ENCODE measurements at places on chromosomes 5 and 9.

DNA sequence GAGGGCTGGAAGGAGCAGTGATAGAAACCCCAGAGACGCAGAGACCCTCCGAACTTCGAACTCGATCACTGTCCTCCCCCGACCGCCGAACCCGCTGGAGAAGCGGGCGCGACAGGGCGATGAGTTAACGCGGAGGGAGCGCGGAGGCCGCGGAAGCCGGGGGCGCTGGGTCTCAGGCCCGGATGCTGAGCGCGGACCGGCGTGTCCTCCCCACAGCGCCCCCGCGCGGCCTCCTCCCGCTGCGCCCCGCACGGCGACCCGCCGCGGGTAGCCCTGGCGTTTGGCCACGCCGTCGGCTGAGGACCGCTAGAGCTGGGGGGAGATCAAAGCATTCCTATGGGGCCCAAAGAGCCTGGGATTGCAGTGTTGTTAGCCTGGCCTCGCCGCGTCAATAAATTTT, 7.7 kb upstream of the DMRT2 start:
- no peak for DNase-seq

- no peak for DNase-seq
Observed at GRCh38 chr9:30915451-30915850, 1469.0 kb upstream of the ACO1 start.

DNA sequence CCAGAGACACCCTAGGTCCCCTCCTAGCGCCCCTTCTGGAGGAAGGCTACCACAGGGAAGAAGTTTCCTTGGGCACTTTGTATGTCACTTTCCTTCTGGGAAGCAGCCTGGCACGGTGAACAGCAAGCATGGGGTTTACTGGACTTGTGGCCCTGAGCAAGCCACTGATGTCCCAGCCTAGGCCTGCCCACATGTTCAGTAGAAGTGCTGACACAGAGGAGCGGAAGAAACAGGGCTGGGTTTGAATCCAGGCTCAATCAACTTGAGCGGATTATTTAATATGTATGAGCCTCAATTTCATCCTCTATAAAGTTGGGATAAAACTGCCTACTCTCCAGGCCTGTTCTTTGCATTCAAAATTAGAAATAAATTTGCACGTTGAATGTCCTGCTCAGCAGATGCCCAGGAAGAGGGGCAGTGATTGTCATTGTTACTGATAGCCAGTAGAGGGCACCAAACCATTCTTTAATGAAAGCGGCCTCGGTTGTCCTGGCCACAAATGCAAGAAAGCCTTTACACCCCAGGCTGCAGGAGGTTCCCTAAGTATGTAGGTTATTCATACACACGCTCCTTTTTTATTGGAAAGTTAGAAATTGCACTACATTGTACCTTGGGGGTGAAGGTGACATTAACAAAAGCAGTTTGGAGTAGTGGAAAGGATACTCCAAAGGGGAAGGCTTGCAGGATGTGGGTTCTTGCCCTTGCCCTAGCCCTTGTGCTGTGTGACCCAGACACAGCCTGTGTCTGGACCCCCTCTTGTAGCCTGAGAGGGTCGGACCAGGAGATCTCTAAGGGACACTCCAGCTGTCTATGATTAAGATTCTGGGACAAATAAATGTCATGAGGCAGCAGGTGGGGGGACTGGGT, 13.4 kb upstream of the XPA start:
- no peak for DNase-seq

- no peak for DNase-seq
Observed at GRCh38 chr5:151721087-151721646, 34.5 kb upstream of the SPARC start.

DNA sequence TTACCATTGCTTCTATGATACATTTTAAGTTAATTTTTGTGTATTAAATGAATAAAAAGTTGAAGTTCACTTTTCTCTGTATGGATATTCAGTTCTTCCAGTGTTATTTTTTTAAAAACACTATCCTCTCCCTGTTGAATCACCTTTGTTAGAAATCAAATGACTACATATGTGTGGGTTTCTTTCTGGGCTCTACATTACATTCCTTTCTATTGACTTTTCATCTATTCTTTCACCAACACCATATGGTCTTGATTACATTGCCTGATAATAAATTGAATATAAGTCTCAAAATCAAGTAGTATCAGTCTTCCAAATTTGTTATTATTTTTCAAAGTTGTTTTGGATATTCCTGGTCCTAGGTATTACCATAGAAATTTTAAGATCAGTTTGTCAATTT, 7.3 kb upstream of the RASEF start:
- DNase-seq = no peak

DNA sequence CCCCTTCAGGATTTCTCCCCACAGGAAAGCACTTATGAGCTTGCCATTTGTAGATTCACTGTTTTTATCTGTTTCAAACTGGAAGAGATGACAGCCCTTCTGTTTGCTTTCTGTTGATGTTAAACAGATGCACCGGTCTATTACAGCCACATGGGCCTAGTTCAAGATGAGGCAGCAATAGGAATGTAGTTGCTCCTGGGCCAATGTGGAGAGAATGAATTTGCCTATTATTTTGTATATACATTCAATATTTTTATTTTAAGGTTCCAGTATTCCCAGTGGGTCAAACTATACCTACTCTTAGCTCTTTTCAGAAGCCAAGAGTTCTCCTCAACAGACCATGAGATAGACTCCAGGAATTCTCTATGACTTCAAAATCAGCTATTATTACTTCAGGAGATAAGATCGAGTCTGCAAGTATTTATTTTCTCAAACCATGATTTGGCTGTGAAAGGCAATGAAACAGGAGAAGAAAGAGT, 461.6 kb downstream of the RASEF start:
- no peak for DNase-seq

GRCh38 chr9:5450359-5451091, at the start of gene CD274:
Gene CD274, plus strand, starts transcription at chr9:5450542. Its CDS starts 5,572 bp downstream, at chr9:5456114.
- peak; percentile 55 for DNase-seq

DNA sequence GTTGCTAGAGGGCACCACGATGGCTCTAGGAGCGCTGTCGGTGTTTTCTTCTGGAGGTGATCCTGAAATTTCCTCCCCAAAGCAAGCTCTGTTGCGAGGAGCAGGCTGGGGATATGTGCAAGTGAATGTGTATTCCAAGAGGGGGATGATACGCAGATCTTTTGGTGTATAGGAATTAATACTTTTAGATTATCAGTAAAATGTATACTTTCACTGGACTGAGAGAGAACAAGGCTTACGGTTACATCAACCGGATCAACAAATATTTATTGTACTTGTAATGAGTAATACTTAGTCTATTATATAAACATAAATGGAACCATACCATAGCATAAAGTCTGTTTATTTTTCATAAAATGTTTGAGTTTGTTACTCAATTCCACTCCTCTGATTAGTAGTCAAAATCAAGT, 632 bp upstream of the PRKAA1 start:
- peak; percentile 7 for DNase-seq

DNA sequence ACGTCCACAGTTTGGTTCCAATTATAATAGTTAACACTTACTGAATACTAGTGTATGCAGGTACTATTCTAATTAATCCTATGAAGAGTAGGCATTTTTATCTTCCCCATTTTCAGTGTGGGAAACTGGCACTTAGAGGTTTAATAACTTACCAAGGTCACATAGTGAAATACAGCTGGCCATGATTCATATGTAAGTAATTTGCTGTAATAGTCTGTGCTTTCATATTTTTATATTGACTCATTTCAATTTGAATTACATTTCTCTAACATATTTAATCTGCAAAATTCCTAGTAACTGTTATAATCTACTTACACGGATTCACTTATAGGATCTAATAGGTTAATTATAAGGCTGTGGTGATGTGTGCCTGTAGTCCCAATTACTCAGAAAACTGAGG, 19.4 kb downstream of the CCNH start:
- no peak for DNase-seq

DNA sequence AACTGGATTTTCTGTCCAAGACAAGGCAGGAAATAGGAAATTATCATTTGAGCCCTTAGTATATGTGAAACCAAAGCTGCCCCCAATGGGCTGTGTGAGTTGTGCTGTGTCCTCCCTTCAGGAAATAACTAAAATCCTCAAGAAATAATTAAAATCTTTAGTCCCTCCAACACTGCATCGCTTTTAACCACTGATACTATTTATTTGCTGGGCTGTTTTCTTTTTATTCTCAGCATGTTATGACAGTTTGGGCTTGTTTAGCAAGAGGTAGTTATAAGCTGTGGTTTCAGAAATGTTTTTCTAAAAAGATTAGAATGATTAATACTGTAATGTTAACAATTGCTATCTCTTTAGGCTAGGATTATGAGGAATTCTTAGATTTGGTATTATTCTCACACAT, 187.0 kb upstream of the KCNN2 start:
- no peak for DNase-seq

GRCh38 chr5:144142824-144143162, 27.7 kb downstream of the YIPF5 start:
- DNase-seq = no peak

DNA sequence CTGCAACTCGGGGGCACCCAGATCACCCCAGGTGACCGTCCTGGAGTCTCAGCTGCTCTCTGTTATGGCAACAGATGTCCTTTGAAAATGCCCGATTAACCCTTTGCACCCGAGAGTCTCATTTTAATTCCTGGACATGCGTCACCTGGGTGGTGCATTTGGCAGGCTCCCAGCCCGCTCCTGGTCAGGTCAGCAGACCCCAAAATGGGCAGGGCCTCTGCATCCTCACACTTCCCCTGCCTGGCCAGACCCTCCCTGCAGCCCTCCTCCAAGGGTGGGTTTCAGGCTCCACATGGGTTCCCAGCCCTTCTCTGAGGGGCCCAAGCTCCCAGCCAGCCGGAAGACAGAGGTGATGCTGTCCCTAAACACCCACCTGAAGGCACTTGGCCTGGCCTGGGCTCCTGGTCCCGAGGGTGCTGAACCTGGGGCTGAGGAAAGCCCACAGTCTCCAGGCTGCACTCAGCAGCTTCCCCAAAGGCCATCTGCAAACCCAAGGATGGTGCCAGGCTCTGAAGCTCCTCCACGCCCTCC, 69.4 kb downstream of the PSMB7 start:
- no peak for DNase-seq

DNA sequence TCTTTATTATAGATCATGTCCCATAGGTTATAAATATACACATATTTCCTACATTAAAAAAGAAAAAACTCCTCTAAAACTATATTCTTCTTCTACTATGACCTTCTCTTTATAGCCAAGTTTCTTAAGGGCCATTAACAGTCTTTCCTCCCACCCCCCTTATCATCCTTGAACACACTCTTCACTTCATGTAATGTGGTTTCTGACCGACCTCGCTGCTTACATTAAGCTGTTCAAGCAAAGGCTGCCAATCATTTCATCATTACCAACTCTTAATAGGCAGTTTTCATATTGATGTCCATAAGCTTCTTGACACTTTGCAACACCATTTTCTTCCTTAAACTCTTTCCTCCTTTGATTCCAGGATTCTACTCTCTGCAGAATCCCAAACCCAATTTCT, 283.0 kb upstream of the PCSK5 start:
- no peak for DNase-seq

DNA sequence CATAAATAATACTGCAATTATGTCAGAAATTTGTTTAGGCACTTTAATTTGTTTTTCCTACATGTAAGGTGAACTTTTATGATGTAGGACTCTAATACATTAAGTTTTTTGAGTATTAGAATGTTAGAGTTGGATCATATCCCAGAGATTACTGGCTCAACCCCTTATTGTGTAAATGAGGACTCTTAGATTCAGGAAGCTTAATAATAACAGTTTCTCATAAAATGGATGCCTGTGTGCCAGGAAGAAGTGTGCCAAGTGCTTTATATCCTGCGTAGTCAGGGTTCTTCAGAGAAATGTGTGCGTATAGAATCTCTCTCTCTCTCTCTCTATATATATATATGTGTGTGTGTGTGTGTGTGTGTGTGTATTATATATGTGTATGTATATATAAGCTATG, 388.5 kb downstream of the CAAP1 start:
- no peak for DNase-seq
